Activated B cell treated with CpG ODN at 0.5 μM for 24 hours (primary cell): ENCODE measurements at places on chromosomes 4 and X.

- no peak for DNase-seq
Observed at GRCh38 chrX:84415140-84415539, 87.1 kb downstream of the HDX start.

GRCh38 chr4:113756005-113756410 is 5.5 kb downstream of the CAMK2D start:
- no peak for DNase-seq

DNA sequence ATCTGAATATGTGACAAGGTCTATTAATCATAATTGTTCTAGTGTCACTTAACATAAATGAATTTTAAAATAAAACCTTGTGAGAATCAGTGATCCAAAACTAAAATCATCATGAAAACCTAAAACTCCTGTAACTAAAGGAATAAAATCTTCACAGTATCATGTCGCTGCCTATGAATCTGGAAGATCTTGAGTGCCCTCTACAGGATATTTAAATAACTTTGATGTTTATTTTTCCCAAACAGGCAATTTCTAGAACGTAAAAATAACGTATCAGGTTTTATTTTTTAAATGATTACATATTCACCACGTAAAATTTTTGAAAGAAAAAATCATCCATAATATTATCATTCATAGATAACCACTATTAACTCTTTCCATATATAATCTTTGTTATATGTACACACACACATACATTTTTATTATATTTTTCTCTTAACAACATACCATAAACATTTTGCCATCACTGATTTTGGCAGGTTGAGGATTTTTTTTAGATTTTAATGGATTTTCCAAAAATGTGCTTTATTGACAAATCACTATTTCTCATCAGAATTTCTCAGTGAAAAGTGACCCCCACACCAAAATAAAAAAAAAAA is 79.6 kb downstream of the COMMD8 start:
- DNase-seq = no peak

DNA sequence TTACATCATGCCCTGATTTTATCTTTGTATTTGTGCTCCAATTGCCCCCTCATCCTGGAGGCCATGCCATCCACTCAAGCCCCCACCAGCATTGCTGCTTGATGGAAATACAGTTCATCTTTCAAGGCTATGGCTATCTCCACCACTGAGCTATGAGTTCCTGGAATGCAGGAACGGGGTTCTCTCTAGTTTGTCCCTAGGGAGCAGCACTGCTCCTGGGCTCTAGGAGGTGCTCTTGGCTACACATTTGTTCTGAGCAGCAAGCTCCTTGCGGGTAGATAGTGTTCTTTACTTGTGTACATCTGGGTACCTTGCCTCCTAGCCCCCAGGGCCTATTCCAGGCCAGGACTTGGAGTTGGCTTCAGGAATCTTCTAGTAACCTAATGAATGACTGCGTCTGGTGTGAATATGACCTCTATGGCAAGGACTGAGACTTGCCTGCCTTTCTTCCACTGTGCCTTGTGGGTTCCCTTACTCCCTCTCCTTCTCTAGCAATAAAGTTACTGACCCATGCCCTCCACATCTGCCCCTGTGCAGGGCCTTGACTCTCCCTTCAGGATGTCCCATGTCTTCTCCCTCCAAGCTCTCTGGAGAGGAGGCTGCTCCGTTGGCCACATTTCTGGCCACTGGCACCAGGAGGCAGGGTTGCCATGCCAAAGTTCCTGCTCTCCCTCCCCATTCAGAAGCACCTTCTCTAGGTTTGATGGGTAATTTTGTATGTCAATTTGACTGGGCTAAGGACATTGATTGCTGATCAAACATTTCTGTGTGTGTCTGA is 7.6 kb downstream of the CITED1 start:
- DNase-seq = no peak

DNA sequence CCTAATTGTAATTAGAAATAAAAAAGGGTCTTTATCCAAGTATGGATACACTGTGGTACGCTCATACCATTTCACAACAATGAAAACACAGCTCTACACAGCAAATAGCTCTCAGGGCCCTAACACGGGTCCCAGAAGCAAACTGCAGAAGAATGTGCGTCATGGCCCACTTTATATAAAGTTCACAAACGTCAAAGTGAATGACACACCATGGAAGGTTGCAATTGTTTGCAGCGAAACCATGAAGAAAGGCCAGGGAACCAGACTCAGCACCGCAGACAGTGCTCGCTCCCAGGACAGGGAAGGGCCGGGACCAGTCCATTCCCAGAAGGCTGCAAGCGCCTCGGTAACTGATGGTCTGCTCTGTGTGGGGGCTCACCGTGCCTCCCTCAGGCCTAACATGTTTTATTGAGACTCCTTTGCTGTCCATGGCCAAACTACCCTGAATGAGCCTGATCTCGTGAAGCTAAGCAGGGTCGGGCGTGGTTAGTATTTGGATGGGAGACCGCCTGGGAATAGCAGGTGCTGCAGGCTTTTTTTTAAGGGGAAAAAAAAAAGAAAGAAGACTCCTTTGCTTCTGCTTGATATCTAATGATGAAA is 47.8 kb downstream of the ACOX3 start:
- no peak for DNase-seq

DNA sequence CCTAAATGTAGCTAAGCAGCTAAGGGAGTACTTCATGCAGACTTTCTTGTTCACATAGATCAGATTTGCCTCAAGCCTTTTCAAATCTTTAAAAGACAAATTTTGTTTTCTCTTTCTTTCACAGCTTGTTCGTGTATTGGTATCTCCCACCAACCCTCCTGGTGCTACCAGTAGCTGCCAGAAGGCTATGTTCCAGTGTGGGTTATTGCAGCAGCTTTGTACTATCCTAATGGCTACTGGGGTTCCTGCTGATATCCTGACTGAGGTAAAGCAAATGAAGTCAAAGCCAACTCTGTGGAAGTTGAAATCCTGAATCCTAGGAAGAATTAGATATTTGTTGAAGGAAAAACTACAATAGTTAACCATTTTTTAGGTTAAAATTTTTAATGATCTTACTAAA is 62.6 kb downstream of the USO1 start:
- no peak for DNase-seq

DNA sequence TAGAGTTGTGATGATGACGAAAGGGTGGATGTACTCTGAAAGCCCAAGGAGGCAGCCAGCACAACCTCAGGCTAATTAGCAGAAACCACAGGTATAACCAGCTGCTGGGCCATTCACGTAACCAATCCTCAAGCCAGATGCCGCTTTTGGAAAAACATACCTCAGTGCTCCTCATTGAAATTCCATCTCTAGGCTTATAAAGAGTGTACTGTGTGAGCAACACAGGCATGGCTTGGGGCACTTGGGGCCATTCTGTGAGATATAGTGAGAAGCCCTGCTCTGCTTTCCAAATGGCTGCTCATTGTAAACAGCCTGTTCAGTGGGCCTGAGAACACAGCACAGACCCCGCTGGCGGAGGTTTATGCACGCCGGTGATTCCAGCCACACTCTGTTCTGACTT is 182.1 kb upstream of the HHIP start:
- DNase-seq = no peak

- DNase-seq = peak; percentile 15
Observed at GRCh38 chrX:24371391-24371972, 11.0 kb downstream of the SUPT20HL1 start.

DNA sequence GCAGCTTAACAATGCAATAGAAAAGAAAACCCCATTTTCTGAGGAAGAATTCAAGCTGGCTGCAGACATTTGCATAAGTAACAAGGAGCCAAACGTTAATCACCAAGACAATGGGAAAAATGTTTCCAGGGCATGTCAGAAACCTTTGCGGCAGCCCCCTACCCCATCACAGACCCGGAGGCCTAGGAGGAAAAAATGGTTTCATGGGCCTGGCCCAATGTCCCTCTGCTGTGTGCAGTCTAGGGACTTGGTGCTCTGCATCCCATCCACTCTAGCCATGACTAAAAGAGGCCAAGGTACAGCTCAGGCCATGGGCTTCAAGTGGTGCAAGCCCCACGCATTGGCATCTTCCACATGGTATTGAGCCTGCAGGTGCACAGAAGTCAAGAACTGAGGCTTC is 147.0 kb upstream of the NR3C2 start:
- DNase-seq = no peak

DNA sequence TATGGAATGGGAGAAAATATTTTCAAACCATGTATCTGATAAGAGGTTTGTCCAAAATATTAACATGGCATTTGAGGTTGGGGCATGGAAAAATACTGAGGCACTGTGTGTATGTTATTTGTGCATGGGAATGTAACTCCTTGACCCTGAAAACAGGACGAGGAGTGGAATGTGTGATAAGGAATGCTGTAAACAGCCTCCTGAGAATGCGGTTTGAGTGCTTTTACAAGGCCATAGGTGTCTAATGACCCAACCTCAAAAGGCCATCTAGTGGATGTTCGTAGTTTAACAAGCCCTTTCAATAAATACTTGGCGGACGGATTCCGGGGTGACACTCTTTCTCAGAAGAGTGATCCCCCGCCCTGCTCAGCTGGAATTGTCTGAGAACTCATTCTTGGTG is 162.9 kb upstream of the USP9X start:
- no peak for DNase-seq

DNA sequence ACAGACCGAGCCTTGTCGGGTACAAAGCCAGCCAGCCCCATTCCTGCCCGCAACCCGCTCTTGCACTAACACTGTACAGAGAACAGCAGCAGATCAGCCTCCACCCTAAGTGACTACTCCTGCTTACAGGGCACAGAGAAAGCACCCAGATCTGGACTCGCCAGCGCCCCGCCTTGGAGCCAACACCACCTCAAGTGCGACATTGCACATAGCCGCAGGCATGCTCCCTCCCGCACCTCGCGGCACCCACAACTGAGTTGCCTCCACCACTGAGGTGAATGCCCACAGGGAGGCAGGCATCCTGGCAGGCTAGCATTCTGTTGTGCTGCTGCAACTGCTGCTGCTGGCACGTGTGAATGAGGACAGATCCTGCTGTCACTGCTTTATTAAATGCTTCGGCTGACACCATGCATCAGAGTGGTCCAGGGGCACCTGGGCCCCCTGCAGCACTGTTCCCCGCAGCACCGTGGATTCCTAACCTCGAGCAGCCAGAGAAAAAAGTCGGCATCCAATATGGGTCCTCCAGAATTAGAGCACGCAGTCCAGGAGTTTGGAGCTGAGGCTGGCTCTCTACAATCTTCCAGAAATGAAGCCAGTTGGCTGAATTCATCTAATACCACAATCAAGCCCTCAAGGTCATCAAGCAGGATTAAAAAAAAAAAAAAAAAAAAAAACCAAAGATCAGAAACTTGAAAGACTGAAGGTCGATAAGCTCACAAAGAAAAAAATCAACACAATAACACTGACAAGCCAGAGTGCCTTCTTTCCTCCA is 352.9 kb downstream of the GASK1B start:
- no peak for DNase-seq

DNA sequence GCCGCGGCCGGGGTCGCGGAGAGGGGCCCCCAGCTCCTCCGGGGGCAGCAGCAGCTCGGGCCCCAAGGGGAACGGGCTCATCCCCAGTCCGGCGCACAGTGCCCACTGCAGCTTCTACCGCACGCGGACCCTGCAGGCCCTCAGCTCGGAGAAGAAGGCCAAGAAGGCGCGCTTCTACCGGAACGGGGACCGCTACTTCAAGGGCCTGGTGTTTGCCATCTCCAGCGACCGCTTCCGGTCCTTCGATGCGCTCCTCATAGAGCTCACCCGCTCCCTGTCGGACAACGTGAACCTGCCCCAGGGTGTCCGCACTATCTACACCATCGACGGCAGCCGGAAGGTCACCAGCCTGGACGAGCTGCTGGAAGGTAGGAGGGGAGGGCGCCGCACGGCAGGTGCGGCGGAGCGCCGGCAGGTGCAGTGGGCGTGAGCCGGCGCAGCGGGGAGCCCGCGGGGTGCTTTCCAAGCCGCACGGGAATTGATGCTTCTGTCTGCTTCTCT is 886 bp downstream of the DCLK2 start:
- peak; percentile 50 for DNase-seq

DNA sequence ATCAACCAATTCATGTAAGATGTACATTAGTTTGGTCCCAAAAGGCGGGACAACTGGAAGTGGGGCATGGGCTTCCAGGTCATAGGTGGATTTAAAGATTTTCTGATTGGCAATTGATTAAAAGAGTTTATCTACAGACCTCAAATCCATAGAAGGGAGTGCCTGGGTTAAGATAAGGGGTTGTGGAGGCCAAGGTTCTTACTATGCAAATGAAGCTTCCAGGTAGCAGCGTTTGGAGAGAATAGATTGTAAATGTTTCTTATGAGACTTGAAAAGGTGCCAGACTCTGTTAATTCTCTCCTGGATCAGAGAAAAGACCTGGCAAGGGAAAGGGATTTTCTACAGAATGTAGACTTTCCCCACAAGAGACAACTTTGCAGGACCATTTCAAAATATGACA is 2.4 kb downstream of the MGST2 start:
- no peak for DNase-seq

DNA sequence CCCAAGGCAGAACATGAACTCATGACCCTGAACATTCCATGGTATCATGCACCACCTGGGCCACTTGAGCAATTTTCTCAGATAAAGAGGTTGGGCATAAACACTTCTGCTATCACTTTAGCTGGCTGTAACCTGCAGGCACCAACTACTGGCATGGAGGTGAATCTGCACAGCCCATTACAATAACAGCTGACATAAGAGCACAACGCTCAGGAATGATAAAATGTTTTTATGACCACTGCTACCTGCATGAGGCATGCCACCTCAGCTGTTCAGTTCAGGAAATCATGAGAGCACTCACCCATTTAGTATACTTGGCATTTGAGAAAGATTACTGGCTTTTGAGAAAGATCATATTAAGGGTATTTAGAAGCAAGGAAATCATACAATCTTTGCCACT is 85.7 kb upstream of the SPIN4 start:
- DNase-seq = no peak

DNA sequence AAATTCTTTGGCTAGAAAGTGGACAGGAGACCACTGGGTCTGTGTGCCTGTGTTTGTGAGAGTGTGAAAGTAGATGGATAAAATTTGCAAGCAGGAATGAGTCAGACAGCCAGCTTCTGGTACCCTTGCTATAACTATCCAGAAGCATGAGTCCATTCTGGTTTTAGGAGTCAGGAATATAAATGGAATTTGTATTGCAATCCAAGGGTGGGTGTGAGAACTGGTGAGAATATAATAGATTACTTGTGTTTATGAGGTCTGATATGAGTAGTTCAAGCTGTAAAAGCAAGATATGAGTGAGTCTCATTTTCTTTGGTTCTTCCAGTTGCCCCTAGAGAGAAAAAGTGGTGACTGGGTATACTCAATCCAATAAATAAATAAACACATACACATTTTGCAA is 212.7 kb upstream of the TAPT1 start:
- no peak for DNase-seq

DNA sequence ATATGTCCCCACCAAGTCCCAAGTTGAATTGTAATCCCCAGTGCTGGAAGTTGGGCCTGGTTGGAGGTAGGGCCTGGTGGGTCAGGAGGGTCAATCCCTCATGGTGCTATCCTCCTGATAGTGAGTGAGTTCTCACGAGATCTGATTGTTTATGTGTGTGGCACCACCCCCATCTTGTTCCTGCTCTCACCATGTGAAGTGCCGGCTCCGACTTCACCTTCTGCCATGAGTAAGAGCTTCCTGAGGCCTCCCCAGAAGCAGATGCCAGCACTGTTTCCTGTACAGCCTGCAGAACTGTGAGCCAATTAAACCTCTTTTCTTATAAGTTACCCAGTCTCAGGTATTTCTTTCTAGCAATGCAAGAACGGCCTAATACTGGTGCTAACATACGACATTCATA is 22.7 kb upstream of the TMEM33 start:
- no peak for DNase-seq

GRCh38 chr4:184163813-184164212 is 53.9 kb downstream of the ENPP6 start:
- no peak for DNase-seq
